Thoracic aorta (tissue), 2 donors: ENCODE measurements at places on chromosomes 11 and 22. TPM values are rescaled to one million over a fixed set of nuclear protein-coding genes. Genes with fewer than 3 reads are reported as not detected.

DNA sequence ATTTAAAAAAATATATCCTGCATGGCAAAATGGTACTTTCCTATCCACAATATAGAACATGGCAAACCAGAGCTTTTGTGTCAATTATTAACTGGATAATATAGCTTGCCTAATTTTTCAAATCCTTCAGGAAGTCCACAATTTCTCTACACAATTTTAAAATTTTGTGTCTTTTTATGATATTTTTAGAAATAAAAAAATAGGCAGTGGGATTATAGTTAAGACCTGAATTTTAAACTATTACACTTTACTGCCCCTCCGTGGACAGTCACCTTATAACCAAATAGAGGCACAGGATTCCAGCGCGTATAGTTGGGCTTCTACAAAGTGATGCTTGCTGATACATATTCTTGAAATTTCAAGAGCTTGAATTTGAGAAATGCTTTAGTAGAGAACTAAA is 2.1 kb upstream of the DMC1 start:
- H3K4me3 ChIP-seq, result no peak overlapping the region
- no peak for DNase-seq
- no peak overlapping the region for H3K27ac ChIP-seq
- peaks cover 35% of the 10 kb centered on the region for H3K4me1 ChIP-seq

The LRP5 gene
- 99.1 TPM for total RNA-seq

DNA sequence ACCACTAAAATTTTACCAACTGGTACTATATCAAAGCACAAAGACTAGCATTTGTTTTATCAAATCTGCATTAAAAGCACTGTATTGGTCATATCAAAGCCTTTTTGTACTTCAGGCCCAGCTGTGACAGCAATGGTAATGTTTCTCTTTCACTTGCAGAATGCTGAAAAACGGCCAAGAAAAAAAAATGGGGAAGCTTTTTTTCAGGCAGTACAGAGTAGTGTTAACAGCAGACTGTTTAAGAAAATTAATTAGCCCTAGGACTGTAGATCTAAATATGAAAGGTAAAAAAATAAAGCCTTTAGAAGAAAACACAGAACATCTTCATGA is 33.3 kb downstream of the DENND5A start:
- peaks cover 35% of the 10 kb centered on the region for H3K4me1 ChIP-seq
- peak overlapping the region; percentile 63 for H3K4me3 ChIP-seq
- H3K36me3 ChIP-seq, result no peaks in the 10 kb centered on the region
- H3K27me3 ChIP-seq, result no peaks in the 10 kb centered on the region
- peak overlapping the region; percentile 57 for H3K27ac ChIP-seq
- DNase-seq, result no peak

The DTX4 gene
- total RNA-seq, result 4.7 TPM

DNA sequence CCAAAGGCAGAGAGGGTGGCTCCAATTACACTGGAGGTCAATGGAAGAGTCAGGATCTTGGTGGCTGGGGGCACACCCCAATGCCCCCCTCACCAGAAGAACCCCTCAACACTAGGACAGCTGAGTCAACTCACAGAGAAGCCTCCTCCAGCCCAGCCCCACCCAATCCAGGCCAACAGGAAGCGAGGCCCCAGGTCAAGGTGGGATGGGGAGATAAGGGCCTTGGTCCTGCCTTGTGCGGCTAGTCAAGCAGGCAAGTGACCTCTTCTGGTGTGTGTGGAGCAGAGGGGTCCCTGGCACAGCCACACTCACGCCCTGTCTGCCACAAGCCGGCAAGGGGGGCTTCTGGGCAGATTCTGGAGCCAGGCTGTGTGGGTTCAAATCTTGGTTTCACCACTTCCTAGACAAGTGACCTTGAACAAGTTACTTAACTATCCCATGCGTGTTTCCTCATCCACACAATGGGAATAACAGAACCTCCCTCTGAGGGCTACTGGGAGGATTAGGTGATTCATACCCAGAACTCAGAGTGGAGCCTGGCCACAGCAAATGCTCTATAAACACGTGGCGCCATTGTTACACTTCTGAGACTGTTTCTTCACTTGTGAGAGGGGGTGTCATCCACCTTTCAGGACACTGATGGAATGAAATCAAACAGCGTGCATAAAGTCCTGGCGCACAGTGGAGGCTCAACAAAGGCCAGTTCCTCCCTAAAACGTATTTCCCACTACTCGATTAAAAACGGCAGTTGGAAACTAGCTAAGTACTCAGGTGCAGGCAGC is 3.2 kb downstream of the TTLL12 start:
- peaks cover 10% of the 10 kb centered on the region for H3K36me3 ChIP-seq
- DNase-seq, result no peak
- H3K27ac ChIP-seq, result no peak overlapping the region
- H3K27me3 ChIP-seq, result no peaks in the 10 kb centered on the region
- peaks cover 4% of the 10 kb centered on the region for H3K4me1 ChIP-seq

GRCh38 chr11:33211153-33211552 is 46.0 kb upstream of the HIPK3 start:
- no peak overlapping the region for H3K27ac ChIP-seq
- H3K4me1 ChIP-seq, result no peaks in the 10 kb centered on the region
- H3K27me3 ChIP-seq, result no peaks in the 10 kb centered on the region
- no peaks in the 10 kb centered on the region for H3K36me3 ChIP-seq
- H3K4me3 ChIP-seq, result no peak overlapping the region

The KRTAP5-10 gene
- total RNA-seq, result not detected

GRCh38 chr22:42945736-42946135 is 69.2 kb downstream of the PACSIN2 start:
- H3K4me1 ChIP-seq, result peaks cover 97% of the 10 kb centered on the region
- H3K4me3 ChIP-seq, result no peak overlapping the region
- peak overlapping the region; percentile 49 for H3K27ac ChIP-seq
- H3K36me3 ChIP-seq, result no peaks in the 10 kb centered on the region
- no peaks in the 10 kb centered on the region for H3K27me3 ChIP-seq
- DNase-seq, result no peak

DNA sequence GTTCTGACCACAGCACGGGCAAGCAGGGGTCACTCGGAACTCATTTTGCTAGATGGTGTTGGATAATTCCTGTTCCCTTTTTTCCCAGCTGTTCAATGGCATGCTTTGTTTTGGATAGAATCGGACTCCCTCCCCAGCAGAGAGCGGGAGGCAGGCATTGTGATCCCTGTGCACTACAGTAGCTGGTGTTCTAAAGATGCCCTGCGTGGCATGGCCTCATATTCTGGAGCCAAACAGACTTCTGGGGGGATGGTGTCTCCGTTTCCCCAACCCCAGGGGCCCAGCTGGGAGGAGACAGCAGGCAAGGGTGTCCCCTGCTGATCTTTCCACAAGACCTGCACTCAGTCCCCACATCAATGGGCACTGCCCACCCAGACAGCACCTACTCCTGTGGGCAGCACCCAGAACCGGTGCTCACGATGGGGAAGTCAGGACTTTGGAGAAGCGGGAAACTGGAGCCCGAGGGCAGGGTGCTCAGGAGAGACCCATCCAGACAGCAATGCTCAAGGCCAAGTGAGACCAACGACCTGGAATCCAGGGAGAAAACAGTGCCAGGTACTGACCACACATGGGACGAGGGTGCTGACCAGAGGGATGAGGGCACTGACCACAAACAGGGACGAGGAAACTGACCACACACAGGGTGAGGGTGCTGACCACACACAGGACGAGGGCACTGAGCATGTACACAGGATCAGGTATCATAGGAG is 934.9 kb downstream of the BRD1 start:
- H3K27ac ChIP-seq, result no peak overlapping the region
- no peaks in the 10 kb centered on the region for H3K36me3 ChIP-seq
- DNase-seq, result no peak
- no peaks in the 10 kb centered on the region for H3K27me3 ChIP-seq
- no peak overlapping the region for H3K4me3 ChIP-seq
- H3K4me1 ChIP-seq, result no peaks in the 10 kb centered on the region

- no peaks in the 10 kb centered on the region for H3K4me1 ChIP-seq
- no peak overlapping the region for H3K4me3 ChIP-seq
- DNase-seq, result no peak
- no peak overlapping the region for H3K27ac ChIP-seq
- no peaks in the 10 kb centered on the region for H3K36me3 ChIP-seq
- no peaks in the 10 kb centered on the region for H3K27me3 ChIP-seq
Measured at GRCh38 chr11:2411446-2412305, 11.1 kb downstream of the TSSC4 start.

The TRIM48 gene
- total RNA-seq, result not detected

GRCh38 chr11:93490996-93491618 is 52.1 kb downstream of the SMCO4 start:
- H3K36me3 ChIP-seq, result no peaks in the 10 kb centered on the region
- no peak overlapping the region for H3K4me3 ChIP-seq
- H3K4me1 ChIP-seq, result no peaks in the 10 kb centered on the region

DNA sequence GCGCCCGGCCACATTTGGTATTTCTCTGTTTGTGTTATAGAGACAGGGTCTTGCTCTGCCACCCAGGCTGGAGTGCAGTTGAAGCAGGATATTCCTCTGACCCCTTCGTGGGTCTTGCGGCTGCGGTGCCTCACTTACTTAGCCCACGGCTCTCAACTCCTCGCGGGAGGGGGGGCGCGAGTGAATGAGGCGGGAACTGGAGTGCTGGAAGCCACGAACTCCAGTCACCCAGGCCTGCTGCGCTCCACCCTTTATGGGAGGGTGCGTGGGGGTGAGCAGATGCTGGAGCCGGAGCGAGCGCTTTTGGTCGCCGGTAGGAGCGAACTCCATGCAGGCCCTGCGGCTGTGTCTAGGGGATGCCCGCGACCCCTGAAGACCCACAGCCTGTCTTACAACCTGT is 1.8 kb downstream of the C11orf54 start:
- no peak overlapping the region for H3K27ac ChIP-seq
- DNase-seq, result no peak
- no peaks in the 10 kb centered on the region for H3K36me3 ChIP-seq

The KCNK4 gene
- not detected for total RNA-seq

The CELSR1 gene
- 6.7 TPM for total RNA-seq

- H3K36me3 ChIP-seq, result no peaks in the 10 kb centered on the region
- DNase-seq, result no peak
- no peaks in the 10 kb centered on the region for H3K27me3 ChIP-seq
Measured at GRCh38 chr11:86625544-86625943, 46.9 kb downstream of the ME3 start.

DNA sequence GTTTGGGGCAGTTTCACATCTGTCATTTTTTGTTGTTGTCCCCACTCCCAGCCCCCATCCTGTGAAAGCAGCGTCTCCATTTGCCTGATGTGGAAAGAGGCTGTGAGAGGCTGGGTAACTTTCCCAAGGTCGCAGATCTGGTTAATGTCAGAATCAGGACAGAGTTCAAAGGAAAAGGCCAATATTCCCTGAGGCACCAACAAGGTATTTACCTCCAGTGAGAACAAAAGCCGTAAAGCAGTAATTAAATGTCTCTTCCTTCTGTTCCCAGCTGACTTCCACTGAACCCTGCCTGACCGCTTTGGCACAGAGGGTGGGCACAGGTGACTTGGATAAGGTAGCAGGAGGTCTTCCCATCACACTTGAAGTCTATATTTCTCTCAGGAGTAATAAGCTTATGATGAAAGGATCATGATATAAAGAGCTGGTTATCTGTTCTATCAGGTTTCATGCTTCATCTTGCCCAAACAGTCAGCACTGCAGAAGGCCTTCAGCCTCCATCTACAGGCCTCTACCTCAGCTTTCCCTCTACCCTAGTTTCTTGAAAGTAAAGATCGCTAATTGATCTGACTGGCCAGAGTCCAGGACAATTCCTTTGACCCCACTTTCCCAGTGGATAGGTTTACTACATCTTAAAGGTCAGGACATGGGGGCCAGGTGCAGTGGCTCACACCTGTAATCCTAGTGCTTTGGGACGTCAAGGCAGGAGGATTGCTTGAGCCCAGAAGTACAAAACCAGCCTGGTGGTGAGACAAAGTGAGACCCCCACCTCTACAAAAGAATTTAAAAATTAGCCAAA is 9.4 kb downstream of the C11orf91 start:
- H3K4me3 ChIP-seq, result no peak overlapping the region
- no peaks in the 10 kb centered on the region for H3K27me3 ChIP-seq
- peaks cover 44% of the 10 kb centered on the region for H3K4me1 ChIP-seq
- no peak for DNase-seq
- H3K27ac ChIP-seq, result peak overlapping the region; percentile 85

The TFIP11 gene
- total RNA-seq, result 21.7 TPM

The NLRP10 gene
- not detected for total RNA-seq

GRCh38 chr11:86386746-86387145 is 12.1 kb downstream of the CCDC81 start:
- H3K36me3 ChIP-seq, result no peaks in the 10 kb centered on the region
- H3K4me3 ChIP-seq, result no peak overlapping the region
- H3K4me1 ChIP-seq, result no peaks in the 10 kb centered on the region
- no peak overlapping the region for H3K27ac ChIP-seq
- DNase-seq, result no peak
